GM23248 (cell line): ENCODE measurements at places on chromosomes 2 and 18. TPM values are rescaled to one million over a fixed set of nuclear protein-coding genes. Genes with fewer than 3 reads are reported as not detected.

DNA sequence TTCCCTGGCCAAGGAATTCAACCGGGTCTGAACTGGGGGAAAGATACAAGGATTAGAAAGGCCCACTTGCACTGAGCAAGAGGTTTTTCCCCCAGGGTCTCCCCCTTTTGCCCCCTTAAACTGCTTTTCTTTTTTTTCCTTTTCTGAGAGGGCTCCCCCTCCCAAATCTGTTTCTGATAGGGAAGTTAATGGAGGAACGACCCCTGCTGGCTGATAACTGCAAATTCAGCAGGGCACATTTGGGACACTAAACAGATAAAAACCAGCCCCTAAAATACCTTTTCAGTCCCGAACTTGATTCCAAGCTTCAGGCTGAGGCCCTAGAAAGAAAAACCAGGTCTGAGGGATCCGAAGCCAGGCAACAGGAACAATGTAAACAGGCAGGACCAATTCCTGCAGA is 1012.4 kb upstream of the CRIM1 start:
- DNase-seq = no peak
- no peak overlapping the region for H3K4me3 ChIP-seq
- no peaks in the 10 kb centered on the region for H3K36me3 ChIP-seq
- no peaks in the 10 kb centered on the region for H3K4me1 ChIP-seq
- H3K27me3 ChIP-seq = no peaks in the 10 kb centered on the region
- no peak overlapping the region for H3K27ac ChIP-seq

DNA sequence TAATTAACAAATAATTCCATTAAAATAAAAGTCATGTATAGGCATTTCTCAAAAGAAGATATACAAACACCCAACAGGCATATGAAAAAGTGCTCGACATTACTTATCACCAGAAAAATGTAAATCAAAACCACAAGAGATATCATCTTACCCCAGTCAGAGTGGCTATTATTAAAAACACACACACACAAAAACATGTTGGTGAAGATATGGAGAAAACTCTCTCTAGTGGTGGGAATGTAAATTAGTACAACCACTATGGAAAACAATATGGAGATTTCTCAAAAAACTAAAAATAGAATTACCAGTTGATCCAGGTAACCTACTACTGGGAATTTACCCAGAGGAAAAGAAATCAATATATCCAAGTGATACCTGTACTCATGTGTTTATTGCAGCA is 966.3 kb upstream of the POU3F3 start:
- H3K27ac ChIP-seq = no peak overlapping the region
- H3K4me1 ChIP-seq = no peaks in the 10 kb centered on the region
- no peaks in the 10 kb centered on the region for H3K27me3 ChIP-seq
- H3K4me3 ChIP-seq = no peak overlapping the region
- no peaks in the 10 kb centered on the region for H3K36me3 ChIP-seq

- no peaks in the 10 kb centered on the region for H3K36me3 ChIP-seq
- no peak overlapping the region for H3K27ac ChIP-seq
- peaks cover 6% of the 10 kb centered on the region for H3K27me3 ChIP-seq
- no peak for DNase-seq
- H3K4me3 ChIP-seq = no peak overlapping the region
- H3K4me1 ChIP-seq = no peaks in the 10 kb centered on the region
Observed at GRCh38 chr2:100252811-100253698, 69.2 kb downstream of the LONRF2 start.

GRCh38 chr2:181586569-181587081 is 70.3 kb downstream of the CERKL start:
- H3K27me3 ChIP-seq = peaks cover 27% of the 10 kb centered on the region; the same call in 1 of the 2 replicates
- no peak overlapping the region for H3K4me3 ChIP-seq
- H3K27ac ChIP-seq = no peak overlapping the region
- H3K4me1 ChIP-seq = no peaks in the 10 kb centered on the region
- H3K36me3 ChIP-seq = no peaks in the 10 kb centered on the region

Gene PRKAG3
- total RNA-seq = not detected in 2 replicates

Gene DLX2
- total RNA-seq = 2.8 and 4.7 TPM in 2 replicates

Gene CD207
- total RNA-seq = not detected in 2 replicates

Gene NT5C1B
- total RNA-seq = not detected in 2 replicates

Gene BOK
- total RNA-seq = 36.0 and 46.6 TPM in 2 replicates

Gene SIX3
- not detected in 2 replicates for total RNA-seq
